ENCODE measurements at places on chromosomes 6 and 20.

DNA sequence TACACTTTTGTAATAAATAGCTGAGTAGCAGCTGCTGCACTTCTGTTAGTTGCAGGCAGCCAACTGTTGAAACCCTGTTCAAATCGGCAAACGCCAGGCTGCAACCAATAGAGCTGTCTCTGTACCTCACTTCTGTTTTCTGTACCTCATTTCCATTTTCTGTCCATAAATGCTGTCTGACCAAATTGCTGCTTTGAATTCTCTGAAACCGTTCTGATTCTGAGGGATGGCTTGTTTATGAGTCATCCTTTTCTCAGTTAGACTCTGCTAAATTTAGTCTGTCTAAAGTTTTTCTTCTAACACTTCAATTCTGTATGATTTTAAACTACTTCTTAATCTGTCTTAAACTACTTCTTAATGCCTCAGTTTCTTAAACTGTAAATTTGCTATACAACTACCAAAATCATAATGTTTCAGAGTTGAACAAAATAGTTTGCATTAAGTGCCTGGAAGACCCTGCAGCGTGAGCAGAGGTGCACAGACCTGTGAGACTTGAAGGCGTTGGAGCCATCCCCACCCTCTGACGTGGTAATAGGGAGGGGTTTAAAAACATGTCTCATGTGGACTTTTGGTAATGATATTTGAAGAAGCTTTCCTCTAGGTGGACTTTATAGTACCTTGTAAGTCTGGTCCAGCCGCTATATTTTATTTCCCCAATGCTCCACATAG, 9.6 kb downstream of the BTNL2 start:
- no peak for DNase-seq

DNA sequence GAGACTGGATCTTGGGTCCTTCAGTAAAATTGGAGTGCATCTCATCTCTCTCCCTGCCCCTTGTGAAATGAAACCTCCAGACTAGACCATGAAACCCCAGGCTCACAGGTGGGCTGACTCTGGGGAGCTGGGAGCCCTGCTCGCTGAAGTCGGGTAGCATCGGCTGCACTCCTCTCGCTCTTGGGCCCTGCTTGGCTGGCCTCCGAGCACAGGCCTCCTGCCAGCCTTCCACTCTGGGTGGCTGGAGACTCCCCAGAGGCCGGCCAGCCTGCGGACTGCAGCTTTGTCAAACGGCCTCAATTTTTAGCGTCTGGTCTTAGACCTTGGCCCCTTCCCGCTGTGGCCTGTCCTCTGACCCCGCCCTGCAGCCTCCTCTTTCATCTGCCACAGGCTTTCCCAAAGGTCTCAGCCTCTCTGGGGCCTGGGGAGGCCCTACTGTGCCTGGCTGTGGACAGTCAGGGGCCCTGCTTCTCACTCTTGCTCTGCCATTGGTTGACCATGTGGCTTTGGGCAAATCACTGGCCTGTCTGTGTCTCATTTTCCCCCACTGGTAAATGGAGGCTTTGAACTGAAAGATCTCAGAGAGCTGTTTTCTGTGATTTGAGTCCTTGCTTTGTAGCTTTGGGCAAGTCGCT, 45.1 kb downstream of the SRC start:
- DNase-seq = no peak

DNA sequence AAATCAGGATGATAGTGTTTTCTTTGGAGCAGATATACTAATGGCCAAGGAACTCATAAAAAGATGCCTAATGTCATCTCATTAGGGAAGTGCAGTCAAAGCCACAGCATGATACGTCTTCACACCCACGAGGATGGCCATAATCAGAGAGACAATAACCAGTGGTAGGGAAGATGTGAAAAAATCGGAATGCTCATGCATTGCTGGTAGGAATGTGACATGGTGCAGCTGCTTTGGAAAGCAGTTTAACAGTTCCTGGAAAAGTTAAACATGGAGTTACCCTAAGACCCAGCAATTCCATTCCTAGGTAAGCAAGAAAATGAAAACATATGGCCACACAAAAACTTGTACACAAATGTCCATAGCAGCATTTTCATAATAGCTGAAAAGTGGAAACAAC, 29.9 kb downstream of the BCAS1 start:
- DNase-seq = no peak

DNA sequence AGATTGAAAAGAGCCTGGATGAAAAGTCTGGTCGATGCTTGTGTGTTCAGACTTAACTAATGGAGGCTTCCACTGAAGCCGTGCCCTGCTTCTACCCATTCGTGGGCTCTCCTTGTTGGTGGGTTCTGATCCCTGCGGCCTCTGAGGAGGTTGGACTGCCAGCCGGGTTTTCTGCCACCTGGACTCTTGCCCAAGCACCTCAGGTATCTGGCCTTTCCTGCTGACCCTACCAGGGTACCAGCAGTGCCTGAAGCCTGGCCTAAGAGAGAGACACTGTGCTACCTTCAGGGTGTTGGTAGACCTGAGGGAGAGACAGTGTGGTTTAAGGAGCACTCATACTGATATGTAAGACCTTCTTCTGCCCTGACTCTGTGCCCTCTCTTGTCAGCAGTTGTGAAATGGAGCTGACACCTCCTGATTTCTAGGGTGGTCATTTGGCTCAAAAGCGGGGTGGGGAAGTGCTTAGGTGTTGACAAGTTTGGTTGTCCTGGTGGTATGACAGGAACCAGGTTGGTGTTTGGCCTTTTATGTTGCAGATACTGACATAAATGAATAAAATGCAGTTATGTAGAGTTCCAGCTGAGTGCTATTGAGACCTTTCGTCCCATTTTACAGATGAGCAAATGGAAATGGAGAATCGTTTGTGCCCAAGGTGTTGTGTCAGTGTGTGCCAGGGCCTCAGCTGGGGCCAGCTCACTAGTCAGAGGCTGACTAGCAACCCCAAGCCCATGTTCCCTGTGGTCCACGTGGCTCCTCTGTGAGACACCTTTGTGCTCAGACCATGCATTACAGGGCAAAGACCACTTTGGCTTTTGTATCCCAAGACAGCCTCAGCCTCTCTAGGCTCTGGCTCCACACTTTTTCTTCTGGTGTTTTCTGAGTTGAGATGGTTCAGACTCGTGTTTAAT, 3.1 kb downstream of the PLCG1 start:
- no peak for DNase-seq

GRCh38 chr6:149031859-149032598, 285.2 kb downstream of the UST start:
- no peak for DNase-seq

DNA sequence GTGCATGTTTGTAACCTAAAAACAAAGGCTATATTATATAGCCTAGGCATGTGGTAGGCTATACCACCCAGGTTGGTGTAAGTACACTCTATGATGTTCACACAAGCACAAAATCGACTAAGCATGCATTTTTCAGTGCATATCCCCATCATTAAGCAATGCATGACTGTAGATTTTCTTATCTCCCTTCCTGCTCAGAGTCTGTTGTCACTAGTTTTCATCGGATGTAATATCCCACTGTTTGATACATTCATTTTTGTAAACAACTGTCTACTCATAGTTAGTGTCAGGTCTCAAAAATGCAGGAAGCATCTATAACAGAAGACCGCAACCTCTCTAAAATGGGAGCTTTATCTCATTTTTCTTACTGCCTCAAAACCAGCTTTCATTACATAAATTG, 70.7 kb downstream of the GFRAL start:
- DNase-seq = no peak

DNA sequence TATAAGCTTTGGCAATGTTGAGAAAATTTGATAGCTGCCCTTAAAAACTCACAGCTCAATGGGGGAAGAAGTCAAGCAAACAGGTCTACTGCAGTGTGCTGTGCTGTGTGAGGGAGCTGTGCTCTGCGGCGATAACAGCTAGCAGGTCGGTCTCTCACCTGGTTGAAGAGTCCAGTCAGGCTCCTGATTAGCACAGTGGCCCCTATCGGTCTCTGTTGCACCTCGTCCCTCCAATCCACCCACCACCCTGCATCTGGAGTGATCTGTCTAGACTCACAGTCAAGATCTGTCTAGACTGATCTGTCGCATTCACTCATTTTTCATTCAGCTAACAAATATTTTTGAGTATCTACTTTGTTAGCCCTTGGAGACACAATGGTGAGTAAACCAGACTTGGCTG, 94.1 kb downstream of the MAP3K7 start:
- no peak for DNase-seq

DNA sequence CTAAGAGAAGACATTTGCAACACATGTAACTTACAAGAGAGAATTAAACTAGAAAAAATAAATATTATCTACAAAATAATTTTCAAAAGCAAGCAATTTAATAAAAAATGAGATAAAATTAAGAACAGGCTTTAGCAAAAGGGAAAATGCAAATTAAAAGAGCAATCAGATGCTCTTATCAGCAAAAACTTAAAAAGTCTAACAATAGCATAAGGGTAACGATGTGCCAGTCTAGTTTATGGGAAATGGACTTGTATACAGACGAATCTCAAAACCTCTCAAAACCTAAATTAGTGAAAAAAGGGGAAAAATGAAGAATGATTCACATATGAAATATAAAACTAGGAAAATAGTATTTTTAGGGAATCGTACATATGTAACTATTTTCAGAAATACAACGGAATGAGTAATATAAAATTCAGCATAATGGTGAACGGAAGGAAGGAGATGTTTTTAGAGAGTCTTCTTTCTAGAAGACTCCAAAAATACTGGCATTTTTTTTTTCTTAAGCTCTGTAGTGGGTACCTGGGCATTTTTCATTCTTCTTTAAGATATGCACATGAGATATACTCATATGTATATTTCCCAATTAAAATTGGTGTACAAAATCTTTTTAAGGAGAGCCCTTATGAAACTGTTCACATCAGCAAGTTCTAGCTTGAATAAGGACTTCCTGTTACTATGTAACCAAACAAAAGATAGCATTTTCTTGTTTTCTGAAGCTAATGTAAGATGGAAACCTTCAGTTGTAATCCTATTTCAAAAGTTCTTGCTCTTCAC, 927 bp upstream of the MANEA start:
- DNase-seq = peak; percentile 58

- DNase-seq = no peak
Measured at GRCh38 chr20:15925376-15925775, 647.9 kb downstream of the KIF16B start.

- no peak for DNase-seq
Measured at GRCh38 chr6:35080016-35080680, 61.0 kb downstream of the TCP11 start.
